ENCODE measurements at places on chromosomes 7 and 10. TPM values are rescaled to one million over a fixed set of nuclear protein-coding genes. Genes with fewer than 3 reads are reported as not detected.

Gene EPHA1
- 0.91 TPM for total RNA-seq

Gene FUOM
- total RNA-seq: 58.6 TPM

Gene SYT15B
- total RNA-seq: 0.24 TPM

Gene PDE6C
- total RNA-seq: not detected

Gene AOC1
- not detected for total RNA-seq

Gene ARHGAP22
- total RNA-seq: 31.0 TPM

Gene AOAH
- total RNA-seq: not detected

Gene LDB3
- total RNA-seq: not detected

Gene CYP3A7
- total RNA-seq: 1.0 TPM

Gene DMBT1
- total RNA-seq: 0.40 TPM

Gene PLXDC2
- total RNA-seq: 11.2 TPM

Gene UTF1
- not detected for total RNA-seq

Gene TDRD1
- total RNA-seq: not detected

Measured in epithelial cell of alveolus of lung (primary cell).